Thoracic aorta (tissue), 2 donors: ENCODE measurements at places on chromosomes 11 and 22.

GRCh38 chr11:15871904-15872626 is 484.3 kb downstream of the SOX6 start:
- no peak for DNase-seq

GRCh38 chr11:13055200-13055599 is 46.1 kb downstream of the RASSF10 start:
- DNase-seq = no peak

GRCh38 chr22:43826142-43827002 is 14.3 kb upstream of the EFCAB6 start:
- DNase-seq = no peak

DNA sequence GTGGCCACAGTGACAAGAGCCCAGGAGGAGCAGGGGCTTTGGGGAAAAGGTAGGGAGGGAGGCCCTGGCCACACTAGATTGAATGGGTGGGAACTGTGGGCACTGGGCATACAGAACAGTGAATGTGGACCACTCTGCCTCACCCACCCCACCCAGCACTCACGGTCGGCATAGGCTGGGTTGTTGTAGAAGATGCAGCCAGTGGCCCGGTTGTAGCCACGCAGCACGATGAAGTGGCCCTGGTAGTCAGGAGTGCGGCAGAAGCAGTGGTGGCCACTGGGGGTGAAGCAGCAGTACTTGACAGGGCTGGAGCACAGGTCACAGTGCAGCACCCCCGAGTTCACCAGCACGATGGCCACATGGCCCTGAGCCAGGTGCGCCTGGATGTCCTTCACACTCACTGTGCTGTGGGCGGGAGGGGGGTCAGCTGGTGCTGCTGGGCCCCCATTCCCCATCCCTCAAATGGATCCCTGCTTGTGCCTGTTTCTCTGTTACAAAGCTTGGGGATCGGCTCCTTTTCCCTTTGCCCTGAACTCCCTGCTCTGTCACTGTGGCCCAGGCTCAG is 11.2 kb downstream of the GUCD1 start:
- no peak for DNase-seq

GRCh38 chr11:15289723-15290122 is 175.0 kb downstream of the INSC start:
- DNase-seq = no peak

DNA sequence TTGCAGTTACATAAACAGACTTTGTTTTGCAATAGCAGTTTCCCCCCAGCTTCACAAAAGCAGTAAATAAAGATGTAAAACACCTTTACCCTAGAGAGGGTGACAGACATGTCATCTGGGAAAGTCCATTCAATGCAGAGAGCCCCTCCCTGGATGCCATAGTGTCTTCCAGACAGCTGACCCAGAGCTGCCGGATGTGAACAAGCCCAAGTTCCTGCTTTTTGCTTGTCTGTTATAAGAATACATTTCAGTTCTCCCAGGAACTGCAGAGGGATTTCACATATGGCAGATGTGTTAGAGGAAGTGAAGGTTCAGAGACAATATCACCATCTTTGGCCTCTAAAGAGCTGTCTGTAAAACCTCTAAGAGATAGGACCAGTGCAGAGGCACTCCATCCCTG is 48.9 kb downstream of the RELT start:
- DNase-seq = no peak

DNA sequence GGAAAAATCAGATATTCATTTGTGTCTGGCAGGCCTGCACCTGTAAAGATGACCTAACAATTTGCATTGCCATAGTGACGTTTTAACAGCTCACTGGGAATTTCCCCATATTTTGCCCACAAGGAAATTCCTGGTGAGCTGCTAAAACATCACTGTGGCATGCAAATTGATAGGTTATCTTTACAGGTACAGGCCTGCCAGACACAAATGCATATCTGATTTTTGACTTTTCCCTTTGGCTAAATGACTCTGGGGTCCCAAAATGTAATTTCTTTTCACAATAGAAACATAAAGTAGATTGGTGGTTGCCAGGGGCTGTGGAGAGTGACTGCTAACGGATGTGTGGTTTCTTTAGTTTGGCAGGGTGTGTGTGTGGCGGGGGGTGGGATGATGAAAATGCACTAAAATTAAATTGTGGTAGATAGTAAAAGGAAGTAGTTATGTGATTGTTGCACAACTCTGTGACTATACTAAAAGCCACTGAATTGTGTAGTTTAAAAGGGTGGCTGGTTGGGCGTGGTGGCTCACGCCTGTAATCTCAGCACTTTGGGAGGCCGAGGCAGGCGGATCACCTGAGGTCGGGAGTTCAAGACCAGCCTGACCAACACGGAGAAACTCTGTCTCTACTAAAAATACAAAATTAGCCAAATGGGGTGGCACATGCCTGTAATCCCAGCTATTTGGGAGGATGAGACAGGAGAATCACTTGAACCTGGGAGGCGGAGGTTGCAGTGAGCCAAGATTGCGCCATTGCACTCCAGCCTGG is 18.5 kb upstream of the FEZ1 start:
- DNase-seq = no peak

- DNase-seq = no peak
These were observed 15.9 kb downstream of the RHOG start for GRCh38 chr11:3824714-3825472.

GRCh38 chr22:36493690-36494110 is 12.3 kb upstream of the TXN2 start:
- DNase-seq = no peak
